ENCODE measurements at places on chromosomes 5 and 9. TPM values are rescaled to one million over a fixed set of nuclear protein-coding genes. Genes with fewer than 3 reads are reported as not detected.

SNCAIP gene
- total RNA-seq = 0.31 TPM

DNA sequence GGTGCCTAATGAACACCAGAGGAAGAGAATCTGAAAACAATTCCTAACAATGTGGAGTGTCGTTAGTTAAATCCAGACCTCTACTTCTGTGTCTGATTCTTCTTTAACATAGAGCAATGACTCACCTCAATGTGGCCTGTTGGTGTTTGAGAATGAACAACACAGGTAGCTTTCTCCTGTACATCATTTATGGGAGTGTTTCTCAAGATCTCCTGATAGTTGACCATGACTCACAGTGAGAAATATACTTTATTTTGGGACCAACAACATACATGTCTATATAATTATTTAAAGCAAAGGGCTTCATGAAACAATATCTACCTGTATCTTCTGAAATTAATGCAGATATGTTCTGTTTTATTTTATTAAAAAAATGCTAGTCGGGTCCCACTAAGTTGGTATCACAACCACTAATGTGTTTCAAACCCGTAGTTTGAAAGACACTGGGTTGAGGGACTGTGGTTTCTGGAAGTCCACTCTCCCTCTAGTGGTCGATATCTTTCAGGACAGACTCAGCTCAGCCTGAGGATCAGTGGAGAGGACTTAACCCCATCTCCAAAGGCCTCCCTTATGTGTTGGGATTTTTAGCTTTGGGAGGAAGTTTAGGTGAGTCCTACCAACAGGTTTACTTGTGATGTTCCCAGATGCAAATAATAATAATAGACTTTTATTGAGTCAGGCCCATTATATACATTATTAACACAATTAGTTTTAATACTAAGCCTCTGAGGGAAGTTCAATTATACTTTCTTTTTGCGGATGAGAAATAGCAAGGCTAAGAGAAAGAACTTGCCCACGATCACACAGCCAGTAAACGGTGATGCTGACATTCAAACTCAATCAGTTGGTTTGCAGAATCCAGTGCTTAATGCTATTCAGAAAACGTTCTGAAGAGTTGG lies 70.0 kb upstream of the KLF9 start:
- H3K27ac ChIP-seq = peak overlapping the region; percentile 99
- no peaks in the 10 kb centered on the region for H3K27me3 ChIP-seq
- no peak overlapping the region for H3K4me3 ChIP-seq

DNA sequence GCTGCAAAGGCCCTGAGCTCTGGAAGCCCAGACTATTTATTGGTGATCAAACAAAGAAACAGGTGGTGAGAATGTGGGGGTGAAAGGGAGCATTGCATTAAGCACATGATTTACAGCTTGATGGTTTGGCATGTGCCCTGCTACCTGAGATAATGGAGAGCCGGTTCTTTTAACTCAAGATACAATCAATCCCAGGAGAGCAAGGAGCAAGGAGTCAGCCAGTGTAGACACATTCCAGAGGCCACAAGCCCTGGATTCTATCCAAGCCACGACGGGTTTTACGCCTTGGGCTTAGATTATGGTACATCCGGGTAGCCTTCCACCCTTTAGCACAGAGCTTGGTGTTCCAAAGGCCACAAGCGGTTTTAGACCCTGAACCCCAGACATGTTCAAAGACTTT lies 292.2 kb downstream of the CYLC2 start:
- no peaks in the 10 kb centered on the region for H3K36me3 ChIP-seq
- no peak overlapping the region for H3K27ac ChIP-seq
- no peaks in the 10 kb centered on the region for H3K27me3 ChIP-seq
- H3K4me1 ChIP-seq = no peaks in the 10 kb centered on the region
- H3K4me3 ChIP-seq = no peak overlapping the region

DNA sequence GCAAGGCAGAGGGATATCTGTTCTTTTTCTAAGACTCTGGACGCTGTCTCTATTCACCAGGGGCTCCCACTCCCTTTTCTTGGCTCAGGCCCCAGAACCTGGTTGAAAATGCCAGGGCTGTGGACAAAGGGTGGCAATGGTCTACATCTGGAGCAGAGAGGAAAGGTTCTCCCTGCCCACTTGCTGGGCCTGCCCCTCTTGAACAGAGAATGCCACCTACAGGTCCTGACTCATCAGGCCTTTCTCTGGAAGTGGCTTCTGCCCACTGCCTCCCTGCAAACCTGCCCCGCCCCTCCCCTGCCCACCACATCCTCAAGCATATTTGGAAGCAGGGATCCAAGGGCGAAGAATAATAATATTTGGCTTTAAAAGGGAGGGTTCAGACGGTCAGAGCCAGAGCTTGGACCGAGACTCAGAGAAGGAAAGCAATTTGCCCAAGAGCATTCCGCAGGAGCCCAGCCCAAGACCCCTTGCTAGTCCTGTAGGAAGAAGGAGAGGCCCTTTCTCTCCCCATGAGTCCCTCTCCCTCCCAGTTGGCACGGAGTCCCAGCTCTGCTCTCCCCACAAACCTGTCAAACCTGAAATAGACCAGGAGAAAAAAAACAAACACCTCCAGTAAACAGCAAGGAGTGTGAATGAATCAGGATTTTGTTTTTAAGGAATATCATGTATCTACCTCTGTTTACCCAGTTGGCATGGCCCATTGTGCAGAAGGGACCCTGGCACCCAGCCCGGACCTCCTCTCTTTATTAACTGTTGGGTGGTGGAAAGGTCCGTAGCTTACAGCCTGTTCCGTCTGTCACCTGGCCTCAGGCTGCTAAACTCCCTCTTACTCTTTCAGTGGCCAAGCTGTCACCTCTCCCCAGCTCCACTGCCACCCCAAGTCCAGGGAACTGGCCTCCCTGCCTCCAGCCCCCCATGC lies 37.7 kb upstream of the STXBP1 start:
- no peak overlapping the region for H3K27ac ChIP-seq
- no peaks in the 10 kb centered on the region for H3K36me3 ChIP-seq
- peaks cover 20% of the 10 kb centered on the region for H3K4me1 ChIP-seq
- DNase-seq = no peak
- H3K27me3 ChIP-seq = no peaks in the 10 kb centered on the region

GRCh38 chr5:126754609-126755008 lies 22.3 kb upstream of the LMNB1 start:
- H3K4me1 ChIP-seq = no peaks in the 10 kb centered on the region
- no peaks in the 10 kb centered on the region for H3K27me3 ChIP-seq
- H3K36me3 ChIP-seq = no peaks in the 10 kb centered on the region
- no peak overlapping the region for H3K4me3 ChIP-seq
- no peak for DNase-seq
- H3K27ac ChIP-seq = no peak overlapping the region

GRCh38 chr9:29750062-29750461 lies 2176.8 kb upstream of the C9orf72 start:
- no peaks in the 10 kb centered on the region for H3K4me1 ChIP-seq
- H3K36me3 ChIP-seq = no peaks in the 10 kb centered on the region
- no peaks in the 10 kb centered on the region for H3K27me3 ChIP-seq

DNA sequence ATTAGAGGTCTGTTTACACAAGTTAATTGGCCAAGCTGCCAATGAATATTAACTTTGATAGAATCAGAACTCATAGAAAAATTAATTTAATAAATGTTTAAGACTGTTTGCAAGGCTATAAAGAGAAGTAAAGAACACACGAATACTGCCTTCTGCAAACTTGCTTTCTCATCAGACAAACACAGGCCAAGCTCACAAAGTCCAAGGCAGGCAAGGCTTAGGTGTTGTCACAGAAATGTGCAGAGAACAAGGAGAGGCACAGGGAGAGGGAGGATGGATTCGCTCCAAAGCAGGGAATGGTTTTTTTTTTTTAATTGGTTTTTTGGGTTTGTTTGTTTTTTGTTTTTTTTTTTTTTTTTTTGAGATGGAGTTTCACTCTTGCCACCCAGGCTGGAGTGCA lies 43.4 kb downstream of the RETREG1 start:
- H3K36me3 ChIP-seq = no peaks in the 10 kb centered on the region
- no peaks in the 10 kb centered on the region for H3K27me3 ChIP-seq
- H3K4me3 ChIP-seq = no peak overlapping the region
- no peak for DNase-seq
- no peak overlapping the region for H3K27ac ChIP-seq
- H3K4me1 ChIP-seq = peaks cover 29% of the 10 kb centered on the region

DNA sequence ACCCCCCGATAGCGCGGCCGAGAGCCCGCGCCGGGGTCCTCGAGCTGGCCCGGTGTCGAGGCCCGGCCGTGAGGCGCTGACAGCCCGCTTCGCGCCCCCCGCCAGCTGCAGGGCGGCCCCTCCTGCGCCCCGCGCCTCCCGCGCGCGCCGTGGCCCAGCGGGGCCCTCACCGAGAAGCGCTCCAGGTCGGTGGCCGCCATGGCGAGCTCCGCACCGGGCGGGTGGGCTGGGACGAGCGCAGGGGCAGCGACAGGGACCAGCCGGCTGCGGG lies 166 bp downstream of the SEPTIN8 start:
- peak overlapping the region; percentile 84 for H3K4me3 ChIP-seq
- H3K27ac ChIP-seq = peak overlapping the region; percentile 75
- no peak for DNase-seq
- no peaks in the 10 kb centered on the region for H3K36me3 ChIP-seq
- H3K4me1 ChIP-seq = peaks cover 19% of the 10 kb centered on the region
- H3K27me3 ChIP-seq = peaks cover 7% of the 10 kb centered on the region

- peak overlapping the region; percentile 97 for H3K27ac ChIP-seq
- no peaks in the 10 kb centered on the region for H3K27me3 ChIP-seq
- H3K36me3 ChIP-seq = no peaks in the 10 kb centered on the region
- peak overlapping the region; percentile 77 for H3K4me3 ChIP-seq
These were observed 1.9 kb upstream of the RGMB start for GRCh38 chr5:98771382-98772109.

- peak overlapping the region; percentile 90 for H3K4me3 ChIP-seq
- peak; percentile 10 for DNase-seq
- peaks cover 44% of the 10 kb centered on the region for H3K4me1 ChIP-seq
- peak overlapping the region; percentile 92 for H3K27ac ChIP-seq
- no peaks in the 10 kb centered on the region for H3K27me3 ChIP-seq
These were observed 714 bp downstream of the UBE2D2 start for GRCh38 chr5:139561655-139562451.

- no peaks in the 10 kb centered on the region for H3K27me3 ChIP-seq
- no peaks in the 10 kb centered on the region for H3K36me3 ChIP-seq
- peaks cover 19% of the 10 kb centered on the region for H3K4me1 ChIP-seq
- H3K27ac ChIP-seq = peak overlapping the region; percentile 51
- peak; percentile 68 for DNase-seq
- peak overlapping the region; percentile 38 for H3K4me3 ChIP-seq
These were observed 4.0 kb upstream of the TMEM250 start for GRCh38 chr9:136122425-136123383.

- H3K4me1 ChIP-seq = peaks cover 17% of the 10 kb centered on the region
- DNase-seq = no peak
These were observed 24.4 kb upstream of the GRAMD2B start for GRCh38 chr5:126398791-126399190.

Measured in gastrocnemius medialis (tissue), 4 donors.